ENCODE measurements at places on chromosomes 5 and 9. TPM values are rescaled to one million over a fixed set of nuclear protein-coding genes. Genes with fewer than 3 reads are reported as not detected.

DNA sequence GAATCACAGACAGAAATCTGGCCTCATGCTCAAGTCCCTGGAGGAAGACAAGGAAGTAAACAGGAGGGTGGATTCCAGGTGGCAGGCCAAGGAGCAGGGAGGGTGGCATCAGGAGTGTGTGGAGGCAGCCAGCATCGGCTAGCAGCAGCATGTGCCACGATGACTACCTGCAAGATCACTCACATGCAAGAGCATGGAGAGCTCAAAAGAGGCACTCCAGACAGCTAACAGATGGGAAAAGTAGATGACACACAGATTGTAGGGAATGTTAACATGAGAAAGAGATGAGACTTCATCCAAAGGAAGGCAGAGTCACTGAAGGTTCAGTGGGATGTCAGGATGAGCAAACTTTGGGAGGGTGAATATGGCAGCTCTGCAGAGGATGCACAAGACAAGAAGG is 104.3 kb downstream of the SEMA5A start:
- DNase-seq: no peak

- no peak for DNase-seq
Measured at GRCh38 chr9:16970321-16970720, 99.9 kb upstream of the BNC2 start.

Gene GHR
- polyA plus RNA-seq: 20.7 TPM

Gene ARHGEF37
- 4.3 TPM for polyA plus RNA-seq

DNA sequence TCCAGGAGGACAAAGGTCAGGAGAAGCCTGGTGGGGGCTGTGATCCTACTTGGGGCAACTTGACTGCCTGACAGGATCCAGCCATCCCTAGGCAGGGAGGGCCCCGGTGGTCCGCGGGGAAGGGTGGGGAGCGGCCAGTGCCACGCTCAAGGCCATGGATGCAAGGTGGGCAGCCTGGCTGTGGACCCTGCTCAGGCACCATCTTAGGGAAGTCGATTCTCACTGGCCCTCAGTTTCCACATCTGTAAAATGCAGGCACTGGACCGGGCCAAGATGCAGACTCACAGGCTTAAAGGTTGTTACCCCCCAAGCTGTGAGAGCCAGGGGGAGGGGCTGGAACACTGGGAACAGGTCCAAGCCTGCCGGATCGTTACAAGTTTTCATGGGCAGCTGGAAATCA is 8.7 kb upstream of the DOLPP1 start:
- DNase-seq: no peak

GRCh38 chr5:143427122-143427735 is 23.7 kb upstream of the NR3C1 start:
- no peak for DNase-seq

DNA sequence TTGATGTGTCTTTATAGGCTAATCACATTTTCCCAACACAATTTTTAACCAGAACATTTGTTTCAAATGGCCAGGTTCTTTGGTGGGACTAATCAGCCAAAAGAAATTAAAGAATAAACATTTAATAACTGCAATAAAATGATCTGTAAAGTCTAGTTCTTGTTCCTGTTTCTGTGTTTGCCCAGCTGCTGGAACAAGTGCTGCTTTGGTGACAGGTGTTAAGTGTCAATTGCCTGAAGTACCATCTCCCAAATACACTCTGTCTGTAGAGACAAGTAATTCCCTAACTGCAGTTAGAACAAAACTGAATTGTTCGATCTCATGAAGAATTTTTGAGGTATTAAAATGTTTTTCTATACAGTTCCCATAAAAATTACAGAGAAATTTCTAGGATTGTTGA is 402.3 kb upstream of the CHD1 start:
- DNase-seq: no peak

DNA sequence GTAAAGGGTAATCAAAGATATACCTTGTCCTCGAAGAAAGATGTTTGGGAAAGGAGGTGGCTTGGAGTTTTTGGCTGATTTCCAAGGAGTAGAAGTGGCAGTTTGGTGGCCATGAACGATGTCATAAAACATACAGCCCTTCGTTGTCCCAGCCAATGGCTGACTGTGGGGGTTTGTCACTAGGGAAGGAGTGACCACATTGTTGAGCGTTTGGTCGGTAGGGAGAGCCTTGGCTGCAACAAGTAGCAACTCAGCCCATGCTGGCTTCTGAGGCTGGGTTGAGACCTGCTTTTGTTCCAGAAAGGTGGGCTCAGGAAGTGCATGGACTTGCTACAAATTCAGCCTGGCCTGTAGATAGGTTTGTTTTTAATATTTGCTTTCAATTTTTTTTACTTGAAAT is 128.3 kb downstream of the BOD1 start:
- DNase-seq: no peak

Gene NLN
- polyA plus RNA-seq: 37.6 TPM

DNA sequence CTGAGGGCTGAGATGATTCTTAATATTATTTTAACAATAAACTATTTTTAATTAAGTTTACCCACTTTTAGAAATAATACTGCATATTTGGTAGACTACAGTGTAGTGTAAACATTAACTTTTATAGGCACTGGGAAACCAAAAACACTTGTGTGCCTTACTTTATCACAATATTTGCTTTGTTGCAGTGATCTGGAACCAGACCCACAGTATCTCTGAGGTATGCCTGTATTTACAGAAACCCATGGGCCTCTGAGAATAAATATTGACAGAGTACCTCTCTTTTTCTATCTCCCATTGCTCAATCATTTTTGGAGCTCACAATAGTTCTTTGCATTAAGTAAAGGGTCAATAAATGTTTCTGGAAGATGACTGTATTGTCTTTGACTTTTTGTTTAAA is 73.3 kb downstream of the SLCO4C1 start:
- DNase-seq: no peak

Gene SPINK1
- polyA plus RNA-seq: 11.8 TPM

DNA sequence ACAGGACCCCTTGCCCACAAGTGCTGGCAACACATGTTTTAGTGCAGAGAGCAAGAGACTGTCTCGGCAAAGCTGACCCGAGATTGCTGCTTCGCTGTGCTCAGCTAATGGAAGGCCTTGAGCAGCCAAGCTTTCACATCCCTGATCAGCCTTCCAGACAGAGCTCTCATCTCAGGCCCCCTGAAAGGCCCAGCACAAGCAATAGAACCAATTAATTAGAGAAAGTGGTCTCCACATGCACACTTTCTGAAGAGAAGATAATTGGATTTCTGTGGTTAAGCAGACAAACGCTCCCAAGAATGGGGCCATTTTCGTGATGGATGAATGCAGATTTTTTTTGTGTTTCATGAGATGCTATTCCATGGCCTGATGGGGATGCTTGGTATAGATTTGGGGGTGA is 174.9 kb downstream of the NSG2 start:
- DNase-seq: no peak

DNA sequence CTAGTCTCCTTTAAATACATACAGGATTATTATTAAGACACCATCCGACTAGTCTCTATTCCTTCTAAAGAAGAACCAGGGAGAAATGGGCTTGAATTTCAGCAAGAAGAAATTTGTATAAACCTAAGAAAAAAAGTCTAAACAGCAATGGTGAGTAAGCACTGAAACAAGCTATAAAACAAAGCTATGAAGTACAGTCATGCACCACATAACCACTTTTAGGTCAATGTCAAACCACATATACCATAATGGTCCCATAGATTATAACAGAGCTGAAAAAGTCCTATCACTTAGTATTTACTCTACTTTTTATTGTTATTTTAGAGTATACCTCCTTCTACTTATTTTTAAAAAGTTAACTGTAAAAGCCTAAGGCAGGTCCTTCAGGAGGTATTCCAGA is 102.0 kb upstream of the NFIB start:
- no peak for DNase-seq

GRCh38 chr9:25891527-25891926 is 213.3 kb upstream of the TUSC1 start:
- DNase-seq: no peak

Gene TAF11L10
- not detected for polyA plus RNA-seq

DNA sequence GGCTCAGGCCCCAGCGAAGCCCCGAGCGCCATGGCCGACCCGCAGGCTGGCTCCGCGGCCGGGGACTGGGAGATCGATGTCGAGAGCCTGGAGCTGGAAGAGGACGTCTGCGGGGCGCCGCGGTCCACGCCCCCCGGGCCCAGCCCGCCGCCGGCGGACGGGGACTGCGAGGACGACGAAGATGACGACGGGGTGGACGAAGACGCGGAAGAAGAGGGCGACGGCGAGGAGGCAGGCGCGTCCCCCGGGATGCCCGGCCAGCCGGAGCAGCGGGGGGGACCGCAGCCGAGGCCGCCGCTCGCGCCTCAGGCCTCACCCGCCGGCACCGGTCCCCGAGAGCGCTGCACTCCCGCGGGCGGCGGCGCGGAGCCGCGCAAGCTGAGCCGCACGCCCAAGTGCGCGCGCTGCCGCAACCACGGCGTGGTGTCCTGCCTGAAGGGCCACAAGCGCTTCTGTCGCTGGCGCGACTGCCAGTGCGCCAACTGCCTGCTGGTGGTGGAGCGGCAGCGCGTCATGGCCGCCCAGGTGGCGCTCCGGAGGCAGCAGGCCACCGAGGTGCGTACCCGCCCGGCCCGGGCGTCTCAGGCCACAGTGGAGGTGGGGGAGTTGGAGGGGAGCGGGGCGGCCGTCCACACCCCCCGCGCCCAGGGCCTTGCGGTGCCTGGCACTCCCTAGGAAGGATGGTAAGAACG is 1.6 kb downstream of the DMRT2 start:
- no peak for DNase-seq

- DNase-seq: no peak
Measured at GRCh38 chr9:79057576-79057975, 514.2 kb upstream of the TLE4 start.

DNA sequence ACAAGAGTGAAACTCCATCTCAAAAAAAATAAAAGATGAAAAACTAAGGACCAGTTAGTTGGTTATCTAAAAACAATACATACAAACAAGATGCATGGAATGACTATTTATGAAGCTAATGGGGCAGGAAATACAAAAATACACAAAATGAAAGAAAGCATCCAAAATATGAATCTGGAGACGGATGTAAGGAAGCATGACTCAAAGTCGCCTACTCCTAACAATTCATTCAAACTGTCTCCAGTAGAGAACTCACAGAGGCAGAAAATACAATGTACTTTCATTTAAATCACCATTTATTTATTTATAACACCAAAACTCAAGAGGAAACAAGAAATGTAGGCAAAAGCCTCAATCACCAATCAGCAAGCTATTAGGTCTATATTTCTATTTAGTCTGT is 68.4 kb downstream of the SCAI start:
- DNase-seq: no peak

DNA sequence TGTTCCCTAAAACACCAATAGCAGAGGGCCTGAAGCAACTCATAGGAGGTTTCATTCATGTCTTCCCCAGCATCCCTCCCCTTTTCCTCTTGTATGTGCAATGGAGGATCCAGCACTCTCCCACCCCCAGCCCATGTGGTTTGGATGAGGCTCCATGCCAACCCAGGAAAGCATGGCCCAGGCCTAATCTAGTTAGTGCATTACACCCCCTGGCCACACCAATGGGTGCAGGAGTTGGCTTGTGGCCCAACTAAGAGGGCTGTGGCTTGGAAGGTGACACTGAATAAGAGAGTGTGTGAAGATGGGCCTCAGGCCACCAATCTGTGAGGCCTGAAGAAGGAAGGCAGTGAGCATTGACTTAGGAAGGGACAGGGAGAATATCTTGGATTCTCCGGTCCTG is 70.8 kb upstream of the SMIM23 start:
- DNase-seq: no peak

DNA sequence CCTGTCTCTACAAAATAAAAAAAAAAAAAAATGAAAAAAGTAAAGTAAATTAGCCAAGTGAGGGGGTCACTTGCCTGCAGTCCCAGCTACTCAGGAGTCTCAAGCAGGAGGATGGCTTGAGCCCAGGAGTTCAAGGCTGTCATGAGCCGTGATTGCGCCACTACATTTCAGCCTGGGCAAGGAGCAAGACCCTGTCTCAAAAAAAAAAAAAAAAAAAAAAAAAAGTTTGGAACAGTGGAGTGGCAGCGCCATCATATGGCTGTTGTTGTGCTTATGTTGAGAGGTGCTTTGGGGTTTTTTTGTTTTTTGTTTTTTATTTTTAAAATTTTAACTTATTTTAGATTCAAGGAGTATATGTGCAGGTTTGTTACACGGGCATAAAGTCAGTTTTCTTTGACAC is 3.6 kb downstream of the BRIX1 start:
- DNase-seq: no peak

All from renal cortex interstitium (tissue), 15 donors.